ENCODE measurements at places on chromosomes 2 and 18. TPM values are rescaled to one million over a fixed set of nuclear protein-coding genes. Genes with fewer than 3 reads are reported as not detected.
A peak's percentile ranks its signal among the peaks of the same experiment; 100 is the strongest.

Gene MC5R
- total RNA-seq: not detected

Gene COL4A4
- not detected for total RNA-seq

- DNase-seq: no peak
Measured at GRCh38 chr18:63590373-63590772, 3.2 kb downstream of the SERPINB13 start.

DNA sequence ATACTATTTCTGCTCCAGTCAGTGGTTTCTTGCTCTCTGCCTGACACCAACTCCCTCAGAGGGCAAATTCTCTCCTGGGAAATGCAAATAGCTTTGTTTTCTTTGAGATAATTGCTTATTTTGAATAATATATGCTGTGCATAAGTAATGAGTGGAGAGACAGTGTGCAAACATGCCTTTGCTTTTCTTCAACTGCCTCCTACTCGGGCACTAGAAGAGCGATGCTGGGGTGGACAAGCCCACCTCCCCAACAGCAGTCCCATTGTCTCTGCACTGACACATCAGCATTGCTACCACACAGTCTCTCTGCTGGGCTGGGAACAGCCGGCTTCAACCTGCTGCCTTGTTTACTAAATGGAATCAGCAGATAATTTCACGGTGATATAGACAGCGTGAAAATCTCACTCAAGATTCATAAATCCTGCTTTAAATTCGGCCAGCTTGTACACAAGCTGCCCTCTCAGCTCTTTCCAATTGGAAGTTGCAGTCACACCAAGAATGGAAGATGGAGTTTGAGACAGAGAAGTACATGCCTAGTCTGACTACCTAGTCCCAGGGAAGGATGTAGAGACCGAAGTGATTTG lies 694.5 kb downstream of the TDRD15 start:
- DNase-seq: no peak

Gene WDPCP
- total RNA-seq: 5.1 TPM

GRCh38 chr2:144670080-144670479 lies 150.2 kb upstream of the ZEB2 start:
- DNase-seq: no peak

GRCh38 chr2:111947219-111947618 lies 48.8 kb downstream of the MERTK start:
- no peak for DNase-seq

- no peak for DNase-seq
Measured at GRCh38 chr18:10995550-10995949, 153.8 kb downstream of the PIEZO2 start.

Gene ASXL3
- not detected for total RNA-seq

DNA sequence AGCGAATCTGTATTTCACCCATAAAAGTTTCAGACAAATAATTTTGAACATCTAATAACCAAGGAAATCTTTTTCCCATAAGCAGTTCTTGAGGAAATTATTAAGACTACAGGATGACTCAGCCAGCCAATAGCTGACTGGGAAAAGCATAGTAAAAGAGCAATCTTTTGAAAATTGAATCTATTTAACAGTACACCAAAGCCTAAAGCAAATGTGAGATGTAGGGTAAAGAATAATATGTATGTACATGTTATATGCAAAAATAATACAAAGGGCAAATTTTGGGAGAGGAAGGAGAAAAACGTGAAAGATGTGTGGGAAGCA lies 12.6 kb upstream of the KDSR start:
- no peak for DNase-seq

DNA sequence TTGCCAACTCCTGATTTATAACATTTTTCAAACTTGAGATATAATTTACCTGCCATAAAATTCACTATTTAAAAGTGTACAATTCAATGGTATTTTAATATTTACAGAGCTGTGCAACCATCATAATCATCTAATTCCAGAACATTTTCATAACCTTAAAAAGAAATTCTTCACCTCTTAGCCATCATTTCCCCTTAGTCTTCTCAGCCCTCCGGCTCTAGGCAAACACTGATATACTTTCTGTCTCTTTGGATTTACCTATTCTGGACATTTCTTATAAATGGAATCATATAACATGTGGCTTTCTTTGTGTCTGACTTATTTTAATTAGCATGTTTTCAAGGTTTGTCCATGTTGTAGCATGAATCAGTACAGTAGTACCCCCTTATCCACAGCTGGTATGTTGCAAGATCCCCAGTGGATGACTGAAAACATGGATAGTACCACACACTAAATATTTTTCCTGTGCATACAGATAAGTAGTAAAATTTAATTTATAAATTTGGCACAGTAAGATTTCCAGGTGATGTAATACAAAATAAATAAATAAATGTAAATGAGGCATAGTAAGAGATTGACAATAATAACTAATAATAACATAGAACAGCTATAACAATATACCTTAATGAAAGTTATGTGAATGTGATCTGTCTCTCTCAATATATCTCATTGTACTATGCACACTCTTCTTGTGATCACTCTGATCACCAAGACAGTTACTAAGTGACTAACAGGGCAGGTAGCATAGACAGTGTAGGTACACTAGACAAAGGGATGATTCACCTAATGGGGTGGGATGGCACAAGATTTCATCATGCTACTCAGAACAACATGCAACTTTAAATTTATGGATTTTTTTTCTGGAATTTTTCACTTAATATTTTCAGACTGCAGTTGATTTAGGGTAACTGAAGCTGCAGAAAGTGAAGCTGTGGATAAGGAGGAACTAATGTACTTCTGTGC lies 73.1 kb downstream of the RAB3GAP1 start:
- DNase-seq: no peak

DNA sequence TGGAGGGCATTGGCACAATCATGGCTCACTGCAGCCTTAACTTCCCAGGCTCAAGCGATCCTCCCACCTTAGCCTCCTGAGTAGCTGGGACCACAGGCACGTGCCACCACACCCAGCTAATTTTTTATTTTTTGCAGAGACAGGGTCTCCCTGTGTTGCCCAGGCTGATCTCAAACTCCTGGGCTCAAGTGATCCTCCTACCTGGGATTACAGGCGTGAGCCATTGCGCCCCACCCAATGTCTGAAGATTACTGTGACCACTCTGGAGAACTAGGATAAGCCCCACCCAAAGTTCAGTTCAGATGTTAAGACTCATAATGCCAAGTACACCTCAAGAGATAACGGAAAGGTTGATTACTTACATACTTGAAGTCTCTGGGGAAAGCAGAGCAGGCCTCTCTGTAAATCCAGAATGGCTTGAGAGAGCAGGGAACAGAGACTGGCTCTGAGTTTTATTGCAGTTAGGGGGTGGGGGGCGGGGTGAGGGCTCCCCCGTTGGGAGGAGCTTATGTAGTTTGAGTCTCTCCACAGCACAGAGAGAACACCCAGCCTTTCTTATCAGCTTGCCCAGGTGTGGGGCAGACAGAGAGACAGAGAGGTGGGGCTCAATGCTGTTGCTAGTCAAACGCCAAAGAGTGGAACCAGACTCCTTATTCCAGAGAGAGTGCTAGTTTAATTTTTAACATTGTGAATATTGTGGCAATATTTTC lies 26.5 kb upstream of the ERICH2 start:
- no peak for DNase-seq

DNA sequence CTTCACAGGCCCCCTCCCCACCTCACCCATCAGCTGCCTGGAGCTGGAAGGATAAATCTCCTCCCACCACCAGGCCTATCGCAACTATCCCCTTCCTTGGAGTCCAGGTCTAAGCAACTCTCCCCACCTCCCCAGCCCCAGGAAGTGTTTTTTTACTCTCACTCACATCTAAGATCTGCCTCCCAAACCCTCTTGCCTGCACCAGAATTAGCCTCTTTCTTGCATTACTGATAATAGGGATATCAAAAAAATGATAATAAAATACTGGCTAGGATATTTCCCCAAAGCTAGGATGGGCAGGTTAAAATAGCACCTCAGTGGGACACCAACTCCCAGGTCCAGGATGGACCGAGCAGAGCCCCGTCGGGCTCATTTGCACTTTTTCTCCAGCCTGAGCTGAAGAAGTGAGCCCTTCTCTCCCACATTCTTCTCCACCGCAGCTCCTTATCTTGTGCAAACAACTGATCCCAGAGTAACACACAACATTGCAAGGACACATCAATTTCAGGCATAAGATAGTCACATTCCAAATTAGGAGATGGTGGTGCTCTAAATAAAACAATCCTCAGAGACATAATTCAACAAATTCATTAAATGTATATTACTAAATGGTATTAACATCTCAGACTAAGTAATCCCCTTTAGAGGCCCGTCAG lies 17.7 kb upstream of the CIB4 start:
- no peak for DNase-seq

Gene TMEM200C
- not detected for total RNA-seq

DNA sequence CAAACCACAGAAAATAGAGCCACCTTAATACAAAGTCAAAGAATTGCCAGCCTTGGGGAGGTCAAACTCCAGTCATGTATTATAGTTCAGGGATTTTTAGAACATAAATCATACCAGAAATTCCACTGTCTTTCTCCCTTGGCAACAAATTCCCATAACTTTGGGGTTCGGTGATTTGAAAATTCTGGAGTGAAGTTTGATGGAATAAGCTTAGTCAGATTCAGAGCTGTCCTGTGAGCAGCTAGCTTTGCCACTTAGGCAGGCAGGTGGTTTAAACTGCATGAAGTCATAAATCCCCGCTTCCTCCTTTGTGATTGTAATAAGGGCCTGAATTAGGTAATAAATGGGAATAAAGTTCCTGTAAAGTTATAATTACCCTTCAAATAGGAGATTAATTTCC lies 457.0 kb upstream of the HNMT start:
- DNase-seq: no peak

Gene LMAN1
- 141 TPM for total RNA-seq

DNA sequence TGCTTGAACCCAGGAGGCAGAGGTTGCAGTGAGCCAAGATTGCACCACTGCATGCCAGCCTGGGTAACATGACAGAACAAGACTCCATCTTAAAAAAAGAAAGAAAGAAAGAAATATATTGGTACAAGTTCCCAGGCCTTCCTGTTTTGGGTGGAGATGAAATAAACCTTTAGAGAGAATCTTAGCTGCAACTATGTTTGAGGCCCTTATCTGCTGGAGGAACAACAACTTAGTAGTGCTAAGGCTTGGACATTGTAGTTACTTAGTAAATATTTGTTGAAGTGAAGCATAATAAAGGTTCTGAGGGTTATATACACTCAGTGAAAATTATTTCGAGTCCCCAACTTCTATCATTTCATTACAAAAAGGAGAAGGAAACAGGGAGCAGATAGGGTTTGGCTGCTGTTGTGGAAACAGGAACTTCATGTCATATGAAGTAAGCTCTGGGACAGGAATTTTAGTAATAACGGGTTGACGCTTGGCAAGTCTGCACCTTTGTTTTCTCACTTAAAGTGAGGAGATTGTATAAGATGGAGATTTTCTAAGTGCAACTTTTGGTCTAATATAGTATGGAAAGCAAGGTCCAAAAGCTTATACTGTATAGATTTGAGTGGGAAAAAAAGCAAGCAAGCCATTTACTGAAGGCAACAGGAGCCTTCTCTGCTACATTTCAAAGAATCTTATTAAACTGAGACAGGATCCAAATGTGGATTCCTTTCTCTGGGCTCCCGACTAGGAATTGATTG lies 40.0 kb upstream of the AGPS start:
- no peak for DNase-seq

DNA sequence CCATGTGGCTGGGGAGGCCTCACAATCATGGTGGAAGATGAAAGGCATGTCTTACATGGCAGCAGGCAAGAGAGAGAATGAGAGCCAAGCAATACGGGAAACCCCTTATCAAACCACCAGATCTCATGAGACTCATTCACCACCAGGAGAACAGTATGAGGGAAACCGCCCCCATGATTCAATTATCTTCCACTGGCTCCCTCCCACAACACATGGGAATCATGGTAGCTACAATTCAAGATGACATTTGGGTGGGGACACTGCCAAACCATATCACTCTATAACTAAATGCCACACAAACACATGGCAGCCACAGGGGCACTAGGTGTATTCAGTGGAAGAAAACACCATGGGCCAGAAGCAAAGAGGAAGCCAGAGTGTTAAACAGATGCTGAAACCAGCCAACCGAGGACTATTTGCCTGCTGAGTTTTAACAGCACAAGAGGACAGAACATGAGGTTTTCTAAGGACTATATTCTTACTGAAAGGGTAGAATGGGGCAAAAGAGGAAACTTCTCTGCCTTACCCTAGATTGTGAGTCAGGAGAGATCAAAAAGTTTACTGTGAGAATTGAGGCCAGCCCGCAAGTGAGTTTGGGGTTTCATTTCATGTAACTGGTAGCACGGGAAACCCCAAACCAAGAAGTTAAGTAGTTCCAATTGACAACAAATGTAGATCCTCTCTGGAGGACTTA lies 49.2 kb downstream of the SIGLEC15 start:
- no peak for DNase-seq

GRCh38 chr2:74439803-74440377 lies 1.8 kb downstream of the RTKN start:
- peak; percentile 33 for DNase-seq

DNA sequence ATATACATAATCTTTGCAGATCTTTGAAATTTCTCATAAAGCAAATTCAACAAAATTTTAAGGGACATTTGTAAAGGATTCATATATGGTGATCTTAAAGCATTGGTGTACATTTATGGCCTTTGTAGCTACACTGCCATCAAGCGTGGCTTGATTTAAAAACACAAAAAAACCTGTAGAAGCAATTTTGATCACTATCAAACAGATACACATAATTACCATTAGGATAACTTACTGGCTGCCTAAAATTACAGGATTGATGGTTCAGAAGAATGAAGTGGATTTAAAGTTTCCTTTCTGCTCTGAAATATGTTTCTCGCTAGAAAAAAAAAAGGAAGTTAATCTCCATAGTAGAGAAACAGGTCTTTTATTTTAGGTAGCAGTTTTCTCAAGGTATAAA lies 31.4 kb downstream of the MAPRE2 start:
- DNase-seq: no peak

Gene SCYGR4
- total RNA-seq: not detected

Gene ARL5A
- total RNA-seq: 37.4 TPM

GRCh38 chr2:110860630-110861029 lies 128.3 kb downstream of the ACOXL start:
- DNase-seq: no peak

DNA sequence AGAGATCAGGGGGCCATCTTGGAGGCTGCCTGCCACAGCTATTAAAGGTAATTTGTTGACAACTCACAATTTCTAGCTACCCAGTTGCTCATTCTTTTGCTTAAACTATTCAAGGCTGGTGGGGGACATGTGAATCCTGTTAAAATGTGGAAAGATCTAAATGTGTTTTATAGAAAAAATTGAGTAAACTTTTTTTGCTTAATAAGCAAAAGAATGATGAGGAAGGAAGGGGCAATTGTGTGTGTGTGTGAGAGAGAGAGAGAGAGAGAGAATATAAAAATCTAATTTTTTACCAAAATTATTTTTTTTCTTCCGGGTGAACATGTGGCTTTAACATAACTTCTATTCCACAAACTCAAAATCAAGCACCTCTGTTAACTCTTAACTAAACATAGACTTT lies 5.2 kb upstream of the IL1RL1 start:
- no peak for DNase-seq

- DNase-seq: no peak
Measured at GRCh38 chr2:239934571-239935171, 90.5 kb downstream of the NDUFA10 start.

DNA sequence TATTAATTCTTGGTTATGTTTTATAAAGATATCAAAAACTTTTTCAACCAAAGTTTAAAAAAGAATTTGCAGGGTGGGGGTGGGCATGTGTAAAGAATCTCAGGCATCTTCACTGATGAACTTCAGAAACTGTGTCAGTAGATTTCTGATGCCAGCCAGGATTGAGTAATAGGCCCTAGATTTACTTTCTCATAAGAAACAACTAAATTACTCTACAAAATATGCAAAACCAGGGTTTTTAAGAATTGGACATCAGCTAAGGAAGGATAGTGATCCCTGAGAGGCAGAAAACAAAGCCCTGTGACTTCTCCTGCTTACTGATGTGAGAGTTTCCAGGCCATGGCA lies 11.9 kb upstream of the IL1R1 start:
- no peak for DNase-seq

All from HFFc6 (cell line).